ENCODE measurements at places on chromosomes 1 and 21.

DNA sequence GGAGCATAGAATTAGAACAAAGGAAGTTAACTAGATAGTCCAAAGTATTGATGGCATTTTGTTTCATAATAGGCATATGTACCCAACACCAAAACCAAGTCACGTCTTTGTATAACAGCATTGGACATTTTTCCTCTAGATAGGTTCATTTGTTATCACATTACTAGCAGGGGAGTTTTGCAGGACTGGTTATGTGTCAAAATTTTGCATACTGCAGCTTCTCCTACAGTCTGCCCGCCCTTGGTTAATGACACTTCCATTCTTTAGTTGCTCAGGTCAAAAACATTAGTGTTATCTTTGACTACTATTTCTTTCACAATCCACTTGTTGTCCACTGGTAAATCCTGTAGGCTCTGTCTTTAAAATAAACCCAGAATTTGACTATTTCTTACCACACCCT is 8.9 kb downstream of the CAPZA1 start:
- no peak for DNase-seq

GRCh38 chr1:40808909-40809308 is 25.3 kb downstream of the KCNQ4 start:
- DNase-seq: no peak

DNA sequence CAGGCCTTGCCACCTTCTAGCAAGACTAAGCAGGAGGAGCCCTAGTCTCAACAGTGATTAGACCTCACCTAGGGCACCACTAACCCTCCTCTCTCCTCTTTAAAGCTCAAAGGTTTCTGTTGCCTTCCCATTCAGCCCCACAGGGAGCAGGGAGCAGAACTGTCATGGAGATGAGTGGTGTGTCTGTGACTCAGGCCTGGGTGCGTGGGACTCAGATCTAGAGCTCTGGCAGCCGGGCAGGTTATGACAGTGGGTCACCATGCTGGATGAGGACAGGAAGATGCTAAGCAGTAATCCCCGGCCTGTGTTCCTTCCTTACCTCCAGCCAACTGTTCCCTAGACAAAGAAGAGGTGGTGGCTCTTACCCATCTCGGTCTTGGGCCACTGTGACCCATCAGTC is 60.1 kb upstream of the COA6 start:
- DNase-seq: no peak

GRCh38 chr1:87132284-87132870 is 196.3 kb upstream of the LMO4 start:
- no peak for DNase-seq

DNA sequence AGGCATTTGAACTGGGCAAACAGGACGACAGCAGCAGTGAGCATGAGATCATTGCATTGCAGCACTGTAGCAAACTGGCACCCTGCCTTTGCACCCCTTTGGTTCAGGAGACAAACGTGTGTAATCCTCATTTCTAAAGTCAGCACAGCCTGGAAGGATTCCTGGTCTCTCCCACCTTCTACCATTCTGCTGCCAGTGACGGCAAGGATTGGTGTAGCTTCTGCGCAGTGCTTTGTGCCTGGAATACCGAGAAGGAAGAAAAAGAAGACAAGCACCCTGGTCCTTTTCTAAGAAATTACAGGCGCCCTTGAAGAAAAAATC is 805.3 kb downstream of the USP25 start:
- no peak for DNase-seq

DNA sequence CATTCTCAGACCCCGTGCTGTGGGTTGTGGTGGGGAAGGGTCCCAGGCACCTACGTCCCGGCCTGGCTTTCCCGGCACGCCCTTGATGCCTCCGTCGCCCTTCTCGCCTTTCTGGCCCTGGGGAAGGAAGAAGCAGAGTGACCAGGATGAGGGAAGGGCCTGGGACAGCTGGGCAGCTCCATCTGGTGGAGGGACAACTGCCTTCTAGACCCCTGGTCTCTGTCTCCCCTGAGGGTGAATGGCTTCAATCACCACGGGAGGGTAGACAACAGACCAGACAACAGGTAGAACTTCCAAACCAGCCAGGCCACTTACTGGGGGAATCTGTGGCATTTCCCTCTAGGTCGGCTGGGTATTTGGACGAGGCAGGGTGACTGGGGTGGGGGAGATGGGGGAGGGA is 11.9 kb downstream of the COL16A1 start:
- no peak for DNase-seq

- no peak for DNase-seq
Observed at GRCh38 chr1:199029401-199029800, 390.6 kb downstream of the PTPRC start.

GRCh38 chr1:229786974-229787610 is 161.0 kb downstream of the URB2 start:
- DNase-seq: no peak

DNA sequence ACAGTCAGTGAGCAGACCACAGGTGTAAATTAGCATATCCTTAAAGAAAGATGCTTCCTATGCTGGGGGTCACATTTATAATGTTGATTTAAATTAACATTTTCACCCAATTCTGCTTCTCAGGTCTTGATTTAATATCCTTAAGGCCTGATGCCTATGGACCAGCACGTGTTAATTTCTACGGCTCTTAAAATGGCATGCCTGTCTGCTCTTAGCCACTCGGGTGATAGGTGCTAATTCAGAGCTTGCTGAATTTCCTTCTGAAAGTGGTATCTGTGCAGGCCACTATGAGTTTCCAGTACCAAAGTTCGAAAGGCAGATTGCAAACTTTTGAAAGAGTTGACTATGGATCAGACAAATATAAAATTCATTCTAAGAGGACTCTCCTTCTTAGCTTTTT is 487.4 kb upstream of the ADGRL2 start:
- DNase-seq: no peak

DNA sequence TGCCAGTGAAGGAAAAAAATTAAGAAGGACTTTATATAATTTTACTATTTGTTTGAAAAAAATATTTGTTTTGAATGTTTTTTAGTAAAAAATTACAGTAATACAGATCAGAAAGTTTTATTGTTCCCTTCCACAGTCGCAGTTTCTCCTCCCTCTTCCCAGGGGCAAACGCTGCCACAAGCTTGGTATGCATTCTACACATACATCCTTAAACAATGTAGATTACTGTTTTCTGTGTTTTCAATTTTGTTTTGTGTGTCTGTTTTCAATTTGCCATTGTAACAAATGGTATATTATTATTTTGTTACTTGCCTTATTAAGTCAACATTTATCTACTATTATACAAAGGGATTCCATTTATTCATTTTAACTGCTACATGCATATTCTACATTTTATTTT is 257.1 kb downstream of the HMCN1 start:
- DNase-seq: no peak

- no peak for DNase-seq
Observed at GRCh38 chr1:165877940-165878556, 50.6 kb downstream of the UCK2 start.

DNA sequence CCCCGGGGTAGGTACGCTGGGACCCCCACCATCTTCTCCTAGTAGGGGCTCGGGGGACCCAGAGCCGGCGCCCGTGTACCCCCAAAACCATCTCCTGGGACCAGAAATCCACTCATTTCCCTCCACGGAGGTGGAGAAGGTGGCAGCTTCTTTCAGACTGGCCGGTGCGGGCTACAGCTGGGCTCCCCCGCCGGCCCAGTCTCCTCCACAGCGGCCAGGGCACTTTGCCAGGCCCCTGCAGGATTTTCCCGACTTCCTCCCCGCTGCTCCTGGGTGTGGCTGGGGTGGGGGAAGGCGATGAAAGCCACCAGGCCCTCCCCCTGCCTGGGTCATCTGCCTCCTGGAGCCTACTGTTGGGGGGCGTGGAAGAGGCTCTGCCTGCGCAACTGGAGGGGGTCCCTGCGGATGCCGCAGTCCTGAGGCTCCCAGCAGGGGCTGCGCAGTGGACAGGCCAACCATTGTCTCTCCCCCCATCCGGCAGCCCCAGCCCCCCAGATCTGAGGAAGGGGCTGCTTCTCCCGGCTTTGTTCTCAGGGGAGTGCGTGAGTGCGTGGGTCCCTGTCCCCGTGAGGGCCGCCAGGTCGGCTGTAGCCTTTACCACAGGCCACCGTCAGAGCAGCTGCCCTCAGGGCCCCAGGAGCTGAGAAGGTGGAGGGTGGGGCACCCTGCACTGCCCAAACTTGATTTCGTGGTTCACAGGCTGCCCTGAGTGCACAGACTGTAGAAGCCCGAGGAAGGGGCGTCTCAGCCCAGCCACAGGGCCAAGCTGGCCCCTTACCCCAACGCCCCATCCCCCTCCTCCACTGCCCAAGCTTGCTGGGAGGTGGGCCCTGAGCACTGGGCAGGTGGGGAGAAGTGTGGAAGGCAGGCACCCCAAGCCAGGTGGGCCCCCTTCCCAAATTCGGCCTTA is 1.3 kb downstream of the AGRN start:
- DNase-seq: no peak

DNA sequence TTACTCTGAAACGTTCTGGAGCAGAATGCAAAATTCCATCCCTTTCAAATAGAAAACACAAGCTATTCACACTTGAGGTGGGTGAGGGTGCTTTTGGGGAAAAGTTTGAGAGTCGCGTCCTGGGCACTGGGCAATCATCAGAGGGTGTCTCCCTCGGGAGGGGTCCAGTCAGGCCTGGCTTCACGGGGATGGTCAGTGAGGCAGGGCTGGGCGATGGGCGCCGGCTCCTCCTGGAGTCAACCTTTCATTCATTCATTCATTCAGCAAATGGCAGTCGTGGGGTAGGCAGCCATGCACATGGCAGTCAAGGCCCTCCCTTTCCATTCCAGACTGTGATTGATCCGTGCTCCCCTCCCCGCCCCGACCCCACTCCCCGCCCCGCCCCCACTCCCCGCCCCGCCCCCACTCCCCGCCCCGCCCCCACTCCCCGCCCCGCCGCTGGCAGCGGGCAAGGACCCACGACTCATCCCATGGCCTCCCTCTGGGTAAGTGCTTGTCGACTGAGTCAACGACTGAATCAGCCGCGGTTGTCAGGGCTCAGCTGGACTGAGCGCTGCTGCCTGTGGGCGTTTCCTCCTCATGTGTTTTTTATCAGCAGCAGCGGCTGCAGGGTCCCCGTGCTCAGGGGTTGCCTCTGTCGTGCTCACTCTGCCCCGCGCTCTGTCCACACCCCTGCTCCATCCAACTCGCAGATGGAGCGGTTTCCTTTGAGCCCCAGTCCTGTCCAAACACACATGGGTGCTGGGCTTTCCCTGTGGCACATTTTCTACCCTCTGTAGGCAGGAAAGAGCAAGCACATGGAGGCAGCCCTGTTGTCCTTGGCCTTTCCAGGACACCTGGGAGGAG is 12.5 kb upstream of the SPSB1 start:
- DNase-seq: peak; percentile 38

DNA sequence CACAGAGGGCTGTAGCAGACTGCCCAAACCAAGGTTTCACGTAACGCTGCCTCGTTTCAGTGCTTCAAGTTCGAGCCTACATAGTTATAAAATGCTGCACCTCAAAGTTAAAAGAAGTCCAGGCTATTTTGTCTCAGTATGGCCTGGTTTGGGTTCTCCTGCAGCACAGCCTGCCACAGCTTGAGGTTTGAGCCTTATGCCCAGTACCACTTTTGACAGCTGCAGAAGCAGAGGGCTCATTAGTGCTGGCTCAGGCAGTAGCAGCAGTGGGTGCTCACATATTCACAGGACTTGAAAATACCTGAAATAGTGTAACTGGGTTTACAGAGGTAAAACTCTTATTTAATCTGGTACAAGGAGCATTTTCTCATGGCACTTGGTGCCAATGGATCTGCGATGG is 15.3 kb downstream of the SPATA46 start:
- DNase-seq: no peak

DNA sequence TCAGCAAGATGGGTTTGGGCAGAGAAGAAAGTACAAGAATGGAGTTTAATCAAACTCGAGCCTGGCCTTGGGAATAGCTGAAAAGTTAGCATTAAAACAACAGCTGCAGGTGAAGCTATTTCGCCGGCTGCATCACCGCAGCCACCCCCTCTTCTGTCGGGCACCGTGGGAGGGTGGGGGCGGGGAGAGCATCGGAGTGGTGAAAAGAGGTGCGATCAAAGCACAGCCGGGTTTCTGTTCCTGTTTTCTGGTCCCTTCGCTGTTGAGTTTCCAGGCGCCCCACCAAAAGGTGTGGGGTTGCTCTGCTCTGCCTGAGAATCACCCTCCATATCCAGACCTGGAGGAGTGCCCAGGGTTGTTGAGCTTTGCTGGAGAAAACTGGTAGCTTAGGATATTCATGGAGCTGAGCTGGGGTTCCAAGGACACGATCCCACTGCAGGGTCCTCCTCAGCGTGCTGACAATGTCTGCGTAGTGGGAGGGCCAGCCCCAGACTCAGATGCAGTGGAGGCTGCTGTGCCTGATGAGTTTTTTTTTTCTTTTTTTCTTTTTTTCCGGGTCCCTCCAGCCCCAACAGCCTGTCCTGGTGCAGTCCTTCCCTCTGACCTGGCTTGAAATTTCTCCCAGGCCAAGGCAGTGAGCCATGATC is 127.5 kb upstream of the C1orf174 start:
- no peak for DNase-seq

GRCh38 chr1:16451841-16452528 is 11.5 kb downstream of the NECAP2 start:
- no peak for DNase-seq

DNA sequence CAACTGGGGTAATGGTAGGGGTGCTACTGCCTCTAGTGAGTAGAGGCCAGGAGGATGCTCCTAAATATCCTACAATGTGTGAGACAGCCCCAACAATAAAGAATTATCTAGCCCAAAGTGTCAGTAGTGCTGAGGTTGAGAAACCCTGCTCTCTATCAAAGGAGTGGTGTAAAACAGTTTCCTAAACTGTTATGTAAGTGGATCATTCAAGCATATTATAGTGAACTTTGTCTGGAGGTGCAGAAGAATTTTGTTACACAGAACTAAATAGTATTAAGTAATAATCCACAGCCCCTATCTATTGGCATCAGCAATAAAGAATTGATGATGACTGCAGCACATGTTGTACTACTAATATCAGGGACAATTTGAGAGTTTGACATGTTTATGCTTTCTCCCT is 20.3 kb upstream of the TARS2 start:
- DNase-seq: no peak

DNA sequence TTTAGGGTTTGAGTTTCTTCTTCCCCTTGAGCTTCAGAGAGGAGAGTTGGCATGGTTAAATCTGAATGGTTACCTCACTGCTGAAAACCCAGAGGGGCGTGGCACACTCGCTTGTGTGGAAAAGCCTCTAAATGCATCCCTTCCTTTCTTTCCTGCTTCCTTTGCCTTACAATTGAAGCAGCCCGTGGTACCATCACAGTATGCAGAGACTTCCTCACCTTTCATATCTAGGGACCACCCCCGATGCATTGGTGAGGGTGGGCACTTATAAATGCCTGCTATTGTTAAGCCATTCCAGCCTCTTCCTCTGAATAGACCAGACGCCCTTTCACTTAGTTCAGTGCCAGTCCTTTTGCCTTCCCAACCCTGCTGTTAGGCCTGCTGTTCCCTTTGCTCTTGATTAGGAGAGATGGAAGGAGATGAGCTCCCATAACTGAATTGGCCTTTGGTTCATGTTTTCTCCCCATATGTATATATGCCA is 21.9 kb upstream of the LAX1 start:
- DNase-seq: no peak

- no peak for DNase-seq
Observed at GRCh38 chr1:31476891-31477846, 64.2 kb downstream of the SERINC2 start.

Measured in brain pericyte (primary cell).